ENCODE measurements at places on chromosomes 4 and X.
A peak's percentile ranks its signal among the peaks of the same experiment; 100 is the strongest.

DNA sequence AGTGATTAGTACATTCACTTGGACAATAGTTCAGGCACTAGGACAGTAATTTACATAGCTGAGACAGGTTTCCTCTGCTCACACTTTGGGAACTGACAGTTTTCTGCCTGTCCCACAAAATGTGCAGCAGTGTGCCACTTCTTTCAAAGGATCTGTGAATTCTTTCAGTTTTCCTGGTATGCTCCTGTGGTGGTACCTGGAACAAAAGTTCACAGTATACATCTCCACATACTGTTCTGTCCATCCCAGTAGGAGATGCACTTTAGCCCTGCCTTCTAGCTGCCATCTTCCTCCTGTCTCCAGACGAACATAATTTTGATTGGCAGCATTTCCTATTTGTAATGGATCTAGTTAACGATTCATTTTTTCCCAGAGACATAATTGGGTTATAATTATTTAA lies 360.8 kb upstream of the CXorf51B start:
- DNase-seq, result no peak

DNA sequence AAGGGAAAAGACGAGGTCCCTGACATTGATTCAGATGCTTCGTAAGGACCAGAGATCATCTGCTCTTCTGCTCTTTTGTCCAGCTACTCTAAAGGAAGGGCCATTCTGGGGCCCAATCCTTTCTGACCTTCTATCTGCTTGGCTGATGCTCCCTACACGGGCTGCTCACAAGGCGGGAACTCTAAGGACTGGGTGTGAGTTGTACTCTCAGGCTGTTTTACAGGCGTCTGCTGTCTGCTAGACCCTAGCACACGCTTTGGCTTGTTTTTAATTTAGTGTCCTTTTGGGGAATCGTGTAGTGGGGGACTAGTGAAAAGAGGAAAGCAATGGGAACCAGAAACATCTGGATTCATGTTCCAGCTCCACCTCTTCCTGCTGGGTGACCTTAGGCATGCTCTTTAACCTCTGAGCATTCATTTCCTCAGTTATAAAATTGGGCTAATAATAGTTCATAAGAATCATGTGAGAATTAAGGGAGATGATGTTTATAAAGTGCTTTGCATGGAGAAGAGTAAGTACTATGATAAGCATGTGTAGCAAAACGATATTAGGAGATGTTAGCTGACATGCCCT lies 53.1 kb downstream of the CASP3 start:
- DNase-seq, result no peak

- DNase-seq, result no peak
Observed at GRCh38 chr4:77927991-77928925, 65.6 kb downstream of the MRPL1 start.

GRCh38 chrX:132257116-132257515 lies 37.9 kb upstream of the RAP2C start:
- peak; percentile 72 for DNase-seq

DNA sequence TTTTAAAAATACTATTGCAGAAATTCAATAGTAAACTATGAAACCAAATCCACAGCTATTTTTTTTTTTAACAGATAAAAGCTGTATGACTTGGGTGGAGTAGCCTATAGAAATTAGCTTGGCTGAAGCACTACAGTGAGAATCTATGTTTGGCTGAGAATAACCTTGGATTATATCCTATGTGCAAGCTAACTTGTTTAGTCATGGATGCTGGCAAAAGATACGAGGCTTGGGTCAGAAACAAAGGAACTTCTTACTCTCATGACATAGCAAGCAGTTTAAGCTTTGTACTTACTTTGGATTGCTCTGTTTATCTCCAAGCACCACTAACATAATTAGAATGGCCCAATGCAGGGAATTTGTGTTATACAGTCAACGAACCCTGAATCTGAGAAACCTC lies 119.2 kb upstream of the GRID2 start:
- no peak for DNase-seq

- DNase-seq, result no peak
Observed at GRCh38 chrX:28850955-28851354, 263.7 kb downstream of the IL1RAPL1 start.

- no peak for DNase-seq
Observed at GRCh38 chr4:89000382-89000781, 56.6 kb downstream of the FAM13A start.

DNA sequence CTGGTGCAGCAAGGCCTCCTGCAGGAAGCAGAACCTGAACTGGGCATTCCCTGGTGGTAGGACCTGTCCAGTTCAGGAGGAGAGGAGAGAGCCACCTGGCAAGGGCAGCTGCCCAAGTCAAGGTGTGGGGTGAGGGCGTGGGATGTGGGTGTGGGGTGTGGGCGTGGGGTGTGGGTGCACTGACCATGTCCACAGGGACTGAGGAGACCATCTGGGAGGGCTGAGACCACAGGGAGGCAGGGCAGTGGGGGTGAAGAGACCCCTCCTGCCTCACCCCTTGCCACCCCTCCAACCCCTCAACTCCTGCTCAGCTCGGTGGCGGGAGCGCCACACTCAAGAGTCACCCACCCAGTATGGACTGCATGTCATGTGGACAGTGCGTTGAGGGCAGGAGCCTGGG lies 117.9 kb downstream of the CPZ start:
- no peak for DNase-seq

DNA sequence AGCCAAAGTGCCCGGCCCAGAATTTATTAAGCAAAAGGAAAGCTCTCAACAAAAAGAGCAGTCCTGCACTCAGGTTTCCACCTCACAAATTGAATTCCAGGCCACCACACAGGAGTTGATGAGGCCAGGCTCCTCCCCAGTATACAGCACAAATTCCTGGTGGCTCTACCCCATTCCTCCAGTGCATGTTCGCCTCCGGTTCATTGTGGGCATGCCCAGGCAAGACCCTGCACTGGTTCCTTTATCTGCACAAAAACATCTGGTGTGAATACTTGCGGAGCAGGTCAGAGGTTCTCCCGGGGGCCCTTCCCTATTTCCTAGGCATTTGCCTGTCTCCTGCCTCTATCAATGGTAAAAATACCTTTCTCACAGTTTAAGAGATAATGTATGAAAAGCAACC lies 195.2 kb upstream of the ANXA10 start:
- peak; percentile 62 for DNase-seq

GRCh38 chrX:38961936-38962335 lies 160.7 kb downstream of the MID1IP1 start:
- DNase-seq, result no peak

- no peak for DNase-seq
Observed at GRCh38 chrX:78747971-78748370, 451 bp downstream of the LPAR4 start.

DNA sequence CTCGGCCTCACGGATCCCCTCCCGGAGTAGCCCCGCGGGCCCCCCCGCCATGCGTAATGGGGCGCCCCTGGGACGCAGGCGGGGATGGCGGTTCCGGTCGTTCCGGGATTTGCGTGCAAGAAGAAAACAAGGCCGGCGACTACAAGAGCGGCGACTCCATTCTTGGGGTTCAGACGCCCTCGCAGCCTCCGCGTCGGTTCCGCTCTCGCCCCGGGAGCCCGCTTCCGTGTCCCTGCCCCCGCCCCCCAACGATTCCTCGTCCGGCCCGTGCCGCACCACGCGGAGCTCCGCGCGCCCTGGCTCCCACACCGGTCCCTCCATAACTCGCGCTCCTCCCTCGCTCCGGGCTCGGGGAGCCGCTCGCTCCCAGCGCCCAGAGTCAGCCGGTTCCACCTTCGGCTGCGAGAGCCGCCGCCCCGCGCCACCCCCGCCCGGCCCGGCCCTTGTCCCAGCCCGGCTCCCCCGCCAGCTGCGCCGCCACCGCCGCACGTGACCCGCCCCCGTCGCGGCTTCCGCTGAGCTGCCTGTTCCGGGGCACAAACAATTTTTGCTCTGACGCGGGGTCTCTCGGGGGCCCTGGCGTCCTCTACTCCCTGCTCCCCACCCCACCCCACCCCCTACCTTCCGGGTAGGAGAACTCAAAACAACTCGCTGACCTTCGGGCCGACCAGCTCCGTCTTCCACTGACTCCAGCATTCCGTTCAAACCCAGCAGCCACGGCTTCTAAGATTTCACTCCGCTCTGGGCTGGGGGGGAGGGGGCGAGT lies 78.8 kb upstream of the BCOR start:
- DNase-seq, result no peak

DNA sequence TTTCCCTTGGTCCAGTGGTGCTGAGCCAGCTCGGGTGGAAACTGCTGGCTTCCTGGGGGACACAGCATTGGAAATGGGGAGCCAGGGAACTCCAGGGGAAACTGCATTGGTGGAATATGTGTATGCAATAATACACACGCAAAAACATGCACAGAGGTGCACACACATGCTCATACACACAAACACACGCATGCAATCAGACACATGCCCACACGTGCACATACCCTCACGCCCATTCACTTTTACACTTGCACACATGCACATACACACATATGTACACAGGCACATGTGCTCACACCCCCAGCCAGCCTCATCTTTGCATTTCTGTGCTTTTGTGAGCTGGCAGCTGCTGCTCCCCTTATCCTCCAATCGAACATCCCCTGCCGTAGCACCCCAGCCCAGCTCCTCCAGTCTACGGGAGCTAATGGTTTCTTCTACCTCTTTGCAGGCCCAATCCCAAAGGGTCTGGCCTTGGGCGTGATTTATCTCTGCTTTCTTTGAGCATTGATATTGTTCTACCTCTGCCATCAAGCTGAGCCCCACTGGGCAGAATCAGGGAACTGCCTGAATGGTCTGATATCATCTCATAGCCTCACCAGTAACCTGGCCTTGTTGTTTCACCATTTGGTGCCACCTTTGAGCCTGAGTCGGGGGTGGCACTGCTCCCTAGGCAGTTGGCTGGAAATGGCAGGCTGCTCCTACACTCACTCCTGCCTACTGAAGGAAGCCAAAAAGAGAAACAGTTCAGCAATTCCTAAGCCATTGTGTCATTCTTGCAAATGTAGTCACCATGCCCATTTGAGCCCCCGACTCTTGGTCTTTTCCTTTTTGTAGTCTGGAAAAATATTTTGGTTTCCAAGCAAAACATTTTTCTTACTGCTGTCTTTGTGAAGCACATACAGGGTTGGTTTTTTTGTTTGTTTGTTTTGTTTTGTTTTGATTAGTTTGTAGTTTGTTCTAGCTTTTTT lies 104.4 kb upstream of the MAMLD1 start:
- peak; percentile 27 for DNase-seq

- no peak for DNase-seq
Observed at GRCh38 chr4:15737255-15737654, 34.4 kb downstream of the BST1 start.

DNA sequence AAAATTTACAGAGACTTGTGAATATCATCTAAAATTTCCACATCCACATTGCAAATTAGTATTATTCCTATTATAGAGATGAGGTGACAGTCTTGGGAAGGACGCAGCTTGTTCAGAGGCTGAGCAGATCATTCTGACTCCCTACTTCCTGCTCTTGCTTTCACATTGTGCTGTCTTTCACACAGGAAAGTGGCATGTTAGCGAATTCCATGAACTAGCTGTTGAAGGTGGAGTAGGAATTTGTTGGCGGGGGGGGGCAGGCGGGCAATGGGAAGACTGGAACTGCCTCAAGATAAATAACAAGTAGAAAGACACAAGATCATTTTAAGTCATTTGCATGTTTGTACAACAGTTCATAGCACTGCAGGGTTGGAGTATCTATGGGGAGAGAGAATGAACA lies 2.3 kb downstream of the PF4V1 start:
- no peak for DNase-seq

DNA sequence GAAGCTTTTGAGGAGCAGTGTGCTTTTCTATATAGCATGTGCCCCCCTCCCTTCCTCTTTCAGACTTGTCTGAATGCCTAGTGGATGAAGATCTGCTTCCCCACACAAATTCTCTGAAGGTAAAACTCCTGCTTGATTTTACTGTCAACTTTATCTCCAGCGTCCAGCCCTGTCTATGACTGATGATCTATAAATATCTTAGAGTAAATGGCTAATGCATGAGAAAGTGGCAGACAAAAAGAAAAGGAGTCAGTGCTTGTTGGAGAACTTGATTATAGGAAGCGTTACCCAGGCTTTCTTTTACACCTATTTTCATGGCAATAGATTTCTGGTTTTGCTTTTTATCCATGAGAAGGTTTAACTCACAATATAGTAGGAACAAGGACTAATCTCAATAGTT lies 168.3 kb upstream of the HS3ST1 start:
- DNase-seq, result no peak

- DNase-seq, result no peak
Observed at GRCh38 chr4:81360737-81361136, 111.0 kb downstream of the RASGEF1B start.

DNA sequence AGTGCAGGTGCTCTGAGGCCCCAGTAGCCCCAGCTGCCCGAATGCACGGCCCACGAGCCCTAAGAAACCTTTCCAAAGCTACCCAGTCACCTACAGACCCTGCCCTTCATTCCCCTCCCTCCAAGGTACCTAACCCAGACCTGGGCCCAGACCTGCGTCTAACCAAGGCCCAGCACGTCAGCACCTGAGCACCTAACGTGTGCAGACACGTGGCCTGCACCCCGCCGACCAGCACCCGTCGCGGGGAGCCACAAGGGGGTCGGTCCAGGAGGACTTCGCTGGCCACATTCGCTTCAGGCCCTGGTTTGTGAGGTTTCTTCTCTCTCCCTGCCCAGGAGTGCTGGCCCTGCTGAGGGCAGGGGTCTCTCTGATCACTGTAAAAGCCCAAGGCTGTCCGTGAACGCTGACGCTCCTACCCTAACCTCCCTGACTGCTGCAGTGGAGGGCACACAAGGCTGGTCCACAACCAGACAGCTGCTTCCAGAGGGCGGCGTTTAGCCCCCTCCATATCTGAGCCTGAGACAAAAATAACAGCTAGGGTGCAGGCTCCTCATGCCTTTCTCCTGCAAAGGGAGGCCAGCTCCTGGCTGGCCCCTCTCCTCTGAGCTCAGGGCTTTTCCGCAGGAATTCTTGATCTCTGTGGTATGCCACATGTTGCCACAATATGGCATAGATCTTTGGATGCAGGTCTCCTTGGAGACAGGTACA lies 31.8 kb downstream of the WDR1 start:
- DNase-seq, result peak; percentile 32

GRCh38 chr4:169668069-169668721 lies 47.8 kb downstream of the CLCN3 start:
- no peak for DNase-seq

DNA sequence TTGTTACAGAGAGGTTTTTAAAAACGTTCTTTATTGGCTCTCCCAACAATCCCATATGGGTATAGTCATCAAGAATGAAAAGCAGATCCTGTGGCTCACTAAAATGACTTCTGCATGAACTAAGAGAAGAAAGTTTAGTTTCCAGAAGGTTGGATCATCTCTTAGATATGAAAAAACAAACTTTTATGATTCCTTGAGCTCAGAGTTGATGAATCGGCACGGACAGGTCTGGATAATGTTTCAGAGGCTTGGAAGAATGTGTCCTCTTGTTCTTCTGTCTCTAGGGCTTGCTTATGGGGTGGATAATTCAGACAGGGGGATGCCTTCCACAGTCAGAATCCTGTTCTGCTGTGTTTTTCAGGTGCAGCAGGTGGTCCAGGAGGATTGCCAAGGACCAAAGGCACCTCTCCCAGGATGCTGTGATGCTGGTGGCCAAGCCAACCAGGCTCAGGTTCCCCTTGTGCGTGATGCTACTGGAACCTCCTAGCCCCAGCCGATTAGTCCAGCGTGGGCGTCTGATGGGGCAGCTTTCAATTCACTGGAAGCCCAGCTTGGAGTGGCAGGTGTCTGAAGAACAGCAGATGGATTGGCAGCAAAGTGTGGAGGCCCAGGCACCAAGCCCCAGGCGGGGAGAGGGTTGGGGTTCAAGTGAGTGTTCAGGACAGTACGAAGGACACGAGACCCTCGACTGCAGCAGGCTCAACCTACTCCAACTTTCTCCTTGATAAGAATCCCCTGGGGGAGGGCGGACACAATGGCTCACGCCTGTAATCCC lies 30.3 kb downstream of the CCKAR start:
- DNase-seq, result peak; percentile 61
